ENCODE measurements at places on chromosomes 1 and 21. TPM values are rescaled to one million over a fixed set of nuclear protein-coding genes. Genes with fewer than 3 reads are reported as not detected.

The AMY2A gene
- total RNA-seq, result not detected

The B3GALT5 gene
- 0.10 TPM for total RNA-seq

The TCP10L gene
- 0.26 TPM for total RNA-seq

The FCGR3B gene
- not detected for total RNA-seq

The KRTAP19-3 gene
- total RNA-seq, result not detected

The DHX9 gene
- 96.3 TPM for total RNA-seq

The LAX1 gene
- 0.10 TPM for total RNA-seq

The MANEAL gene
- 1.1 TPM for total RNA-seq

The ETV3L gene
- not detected for total RNA-seq

The KIF26B gene
- total RNA-seq, result 27.0 TPM

The LCE2B gene
- total RNA-seq, result not detected

The BCAR3 gene
- 52.3 TPM for total RNA-seq

The S100A14 gene
- not detected for total RNA-seq

The RBP7 gene
- not detected for total RNA-seq

The F5 gene
- under 0.01 TPM for total RNA-seq

The ADAM30 gene
- total RNA-seq, result 0.03 TPM

The SH3BGR gene
- 5.3 TPM for total RNA-seq

The SLC9C2 gene
- 0.03 TPM for total RNA-seq

The ADORA1 gene
- 0.65 TPM for total RNA-seq

The ORC1 gene
- 0.99 TPM for total RNA-seq

The RNU1-4 gene
- under 0.01 TPM for total RNA-seq

The HSD11B1 gene
- total RNA-seq, result 9.6 TPM

Data from smooth muscle cell of the pulmonary artery (primary cell).